ENCODE measurements at places on chromosomes 4 and X.

DNA sequence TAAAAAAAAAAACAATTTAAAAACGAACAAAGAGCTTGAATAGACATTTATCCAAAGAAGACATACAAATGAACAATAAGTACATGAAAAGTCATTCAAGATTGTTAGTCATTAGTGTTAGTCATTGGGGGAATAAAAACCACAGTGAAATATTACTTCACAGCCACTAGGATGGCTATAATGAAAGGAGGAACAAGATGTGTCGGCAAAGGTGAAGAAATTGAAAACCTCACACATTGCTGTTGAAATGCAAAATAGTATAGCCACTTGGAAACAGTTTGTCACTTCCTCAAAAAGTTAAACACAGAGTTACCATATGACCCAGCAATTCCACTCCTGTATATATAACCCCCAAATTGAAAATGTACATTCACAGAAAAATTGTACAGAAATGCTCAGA is 45.2 kb upstream of the SLC39A8 start:
- no peak for DNase-seq

- peak; percentile 62 for DNase-seq
These were observed 292.0 kb downstream of the CCSER1 start for GRCh38 chr4:90419124-90419711.

- no peak for DNase-seq
These were observed 26.2 kb downstream of the IRF2 start for GRCh38 chr4:184448141-184448540.

DNA sequence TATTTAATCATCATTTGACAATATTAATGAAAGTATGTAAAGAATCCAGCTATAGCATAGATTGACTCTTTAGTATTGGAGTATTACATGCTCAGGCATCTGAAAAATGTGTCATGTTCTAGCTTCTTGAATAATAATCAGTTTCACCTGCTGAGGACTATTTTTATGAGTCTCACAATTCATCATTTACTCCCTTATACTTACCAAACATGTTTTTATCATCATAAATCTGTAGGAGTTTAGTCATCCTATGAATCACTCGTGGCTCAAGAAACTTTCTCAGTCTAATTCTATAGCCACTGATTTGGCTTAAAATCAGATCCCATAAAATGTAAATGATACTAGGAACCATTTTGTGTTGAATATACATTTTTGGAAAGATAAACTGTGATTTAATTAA is 1616.1 kb downstream of the C4orf33 start:
- no peak for DNase-seq

- DNase-seq = peak; percentile 13
These were observed 31.5 kb downstream of the PALLD start for GRCh38 chr4:168528131-168528949.

DNA sequence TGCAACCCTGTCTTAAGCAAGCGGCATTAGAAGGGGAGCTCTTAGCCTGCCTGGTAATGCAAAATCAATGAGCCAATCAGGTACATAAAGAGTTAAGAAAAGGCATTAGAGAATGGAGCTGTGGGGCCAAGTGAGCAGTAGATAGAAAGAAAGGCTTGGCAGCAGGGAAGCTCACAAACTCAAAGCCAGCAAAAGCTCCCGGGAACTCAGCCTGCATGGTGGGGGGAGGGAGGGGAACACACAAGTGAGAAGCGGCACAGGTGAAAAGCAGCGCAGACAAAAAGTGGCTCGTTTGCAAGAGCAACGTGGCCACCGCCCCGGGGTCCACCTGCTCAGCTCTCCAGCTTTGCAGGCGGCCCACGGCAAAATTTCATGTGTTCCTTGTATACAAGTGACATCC is 818.5 kb downstream of the FAM133A start:
- no peak for DNase-seq

GRCh38 chrX:105117621-105118020 is 102.9 kb downstream of the TEX13A start:
- no peak for DNase-seq

GRCh38 chr4:147542229-147542990 is 61.5 kb downstream of the EDNRA start:
- DNase-seq = no peak

- no peak for DNase-seq
These were observed 880 bp downstream of the UNC5C start for GRCh38 chr4:95547715-95548471.

- no peak for DNase-seq
These were observed 175.1 kb downstream of the AR start for GRCh38 chrX:67718926-67719325.

- DNase-seq = peak; percentile 10
These were observed 255.1 kb upstream of the GPC4 start for GRCh38 chrX:133670383-133670782.

- no peak for DNase-seq
These were observed 1465.7 kb upstream of the DIAPH2 start for GRCh38 chrX:95218976-95219375.

DNA sequence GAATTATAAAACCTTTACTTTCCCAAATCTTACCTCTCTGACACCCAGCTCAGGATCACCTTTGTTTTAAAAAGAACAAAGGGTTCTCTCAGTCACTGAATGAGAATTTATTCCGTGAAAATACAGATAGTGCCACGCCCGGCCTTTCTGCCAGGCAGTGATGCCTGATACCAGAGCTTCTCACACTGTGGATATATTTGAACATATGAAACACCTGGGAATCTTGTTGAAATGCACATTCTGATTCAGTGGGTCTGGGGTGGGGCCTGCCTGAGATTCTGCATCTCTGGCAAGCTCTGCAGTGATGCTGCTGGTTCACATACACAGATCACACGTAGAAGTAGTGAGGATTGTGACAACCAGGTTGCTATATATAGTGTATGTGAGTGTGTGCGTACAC is 46.0 kb downstream of the ELOVL6 start:
- DNase-seq = no peak

GRCh38 chr4:8571702-8572685 is 8.2 kb upstream of the GPR78 start:
- no peak for DNase-seq

- no peak for DNase-seq
These were observed 38.5 kb upstream of the HERC5 start for GRCh38 chr4:88418411-88418810.
